ENCODE measurements at places on chromosomes 5 and 9. TPM values are rescaled to one million over a fixed set of nuclear protein-coding genes. Genes with fewer than 3 reads are reported as not detected.

GRCh38 chr9:78958892-78959291 lies 612.9 kb upstream of the TLE4 start:
- DNase-seq = no peak

- DNase-seq = no peak
Measured at GRCh38 chr5:179241764-179242370, 103.4 kb downstream of the ADAMTS2 start.

DNA sequence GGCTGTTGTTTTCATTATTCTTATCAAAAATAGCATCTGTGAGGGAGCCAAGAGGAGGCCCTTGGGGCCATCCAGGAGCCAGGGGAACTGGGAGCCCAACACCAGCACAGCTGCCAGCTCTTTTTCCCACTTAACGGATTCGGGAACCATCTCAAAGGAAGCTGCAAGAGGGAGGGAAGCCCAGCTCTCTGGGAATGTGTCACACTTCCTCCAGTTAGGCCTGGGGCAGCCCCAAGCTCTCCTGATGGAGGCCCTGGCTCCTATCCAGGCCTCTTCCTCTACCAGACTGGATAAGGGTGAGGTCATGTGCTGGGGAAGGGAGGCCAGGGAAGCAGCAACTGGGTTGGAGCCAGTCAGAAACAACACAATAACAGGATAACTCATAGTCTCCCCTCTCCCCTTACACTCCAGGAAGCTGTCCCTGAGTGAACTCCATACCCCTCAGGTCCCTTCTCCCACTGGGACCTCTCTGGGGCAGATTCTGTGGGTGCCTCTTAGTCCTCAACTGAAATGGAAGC lies 12.7 kb downstream of the CSF2 start:
- DNase-seq = peak; percentile 85

GRCh38 chr5:33894566-33894965 lies 2.8 kb upstream of the ADAMTS12 start:
- DNase-seq = no peak

DNA sequence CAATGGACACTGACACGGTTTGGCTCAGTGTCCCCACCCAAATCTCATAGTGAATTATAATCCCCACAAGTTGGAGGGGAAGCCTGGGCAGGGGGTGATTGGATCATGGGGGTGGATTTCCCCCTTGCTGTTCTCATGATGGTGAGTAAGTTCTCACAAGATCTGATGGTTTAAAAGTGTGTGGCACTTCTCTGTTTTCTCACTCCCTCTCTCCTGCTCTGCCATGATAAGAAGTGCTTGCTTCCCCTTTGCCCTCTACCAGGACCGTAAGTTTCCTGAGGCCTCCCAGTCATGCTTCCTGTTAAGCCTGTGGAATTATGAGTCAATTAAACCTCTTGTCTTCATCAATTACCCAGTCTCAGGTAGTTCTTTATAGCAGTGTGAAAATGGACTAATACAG lies 115.8 kb upstream of the KIF2A start:
- DNase-seq = no peak

GRCh38 chr9:101516655-101517054 lies 17.0 kb upstream of the RNF20 start:
- no peak for DNase-seq

- no peak for DNase-seq
Measured at GRCh38 chr5:78234804-78235203, 59.7 kb downstream of the AP3B1 start.

- DNase-seq = no peak
Measured at GRCh38 chr5:164868761-164869160, 1363.3 kb downstream of the MAT2B start.

The EQTN gene
- total RNA-seq = not detected

The AQP7 gene
- 163 TPM for total RNA-seq

The IGFBPL1 gene
- not detected for total RNA-seq

The BTNL9 gene
- total RNA-seq = 16.0 TPM

The SPAAR gene
- 2.8 TPM for total RNA-seq

The SPINK13 gene
- total RNA-seq = not detected

The HTR1A gene
- not detected for total RNA-seq

The SHLD3 gene
- 1.3 TPM for total RNA-seq
